Stimulated activated CD4-positive, alpha-beta T cell treated with anti-CD3 and anti-CD28 coated beads, TNF-alpha, amount 100 ng/mL, for 1 hour (primary cell): ENCODE measurements at places on chromosomes 4 and X.

- no peak for DNase-seq
Observed at GRCh38 chr4:7873881-7874280, 65.8 kb downstream of the AFAP1 start.

DNA sequence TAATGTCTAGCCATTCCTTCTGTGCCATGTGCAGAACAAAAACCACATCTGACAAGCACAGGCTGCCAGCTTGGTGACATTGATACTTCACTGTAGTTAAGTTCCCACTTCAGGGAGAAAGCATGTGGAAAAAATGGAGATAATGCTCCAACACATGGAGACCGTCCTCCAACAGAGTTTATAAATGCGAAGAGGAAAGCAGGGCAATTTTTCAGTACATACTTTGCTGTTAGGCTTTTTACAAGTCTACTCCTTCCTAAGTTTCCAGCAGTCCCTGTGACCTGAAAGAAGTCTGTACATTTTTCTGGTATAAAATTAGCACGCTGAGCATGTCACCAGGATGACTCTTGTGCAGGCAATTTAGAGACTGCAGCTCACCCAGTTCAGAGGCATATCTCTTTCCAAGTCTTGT lies 766.9 kb upstream of the IGFBP7 start:
- no peak for DNase-seq

DNA sequence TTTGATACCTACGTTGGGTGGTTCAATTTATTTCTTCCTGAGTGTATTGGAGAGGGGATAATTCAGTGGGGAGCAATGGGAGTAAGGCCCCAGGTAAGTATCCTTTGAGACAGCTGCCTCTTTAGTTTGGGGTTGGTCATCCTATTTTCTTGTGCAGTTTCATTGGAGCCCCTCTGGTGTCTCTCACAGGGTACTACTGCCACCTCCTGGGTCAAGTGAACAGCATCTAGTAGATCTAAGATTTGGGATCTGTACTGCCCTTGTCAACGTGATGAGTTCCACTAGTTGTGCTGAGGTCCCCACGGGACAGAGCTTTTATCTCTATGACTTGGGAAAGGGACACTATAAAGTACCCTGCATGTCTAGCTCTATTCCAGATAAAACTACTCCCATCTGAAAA lies 80.6 kb downstream of the PBDC1 start:
- peak; percentile 5 for DNase-seq

GRCh38 chr4:94290245-94290644 lies 52.4 kb downstream of the HPGDS start:
- DNase-seq: no peak

DNA sequence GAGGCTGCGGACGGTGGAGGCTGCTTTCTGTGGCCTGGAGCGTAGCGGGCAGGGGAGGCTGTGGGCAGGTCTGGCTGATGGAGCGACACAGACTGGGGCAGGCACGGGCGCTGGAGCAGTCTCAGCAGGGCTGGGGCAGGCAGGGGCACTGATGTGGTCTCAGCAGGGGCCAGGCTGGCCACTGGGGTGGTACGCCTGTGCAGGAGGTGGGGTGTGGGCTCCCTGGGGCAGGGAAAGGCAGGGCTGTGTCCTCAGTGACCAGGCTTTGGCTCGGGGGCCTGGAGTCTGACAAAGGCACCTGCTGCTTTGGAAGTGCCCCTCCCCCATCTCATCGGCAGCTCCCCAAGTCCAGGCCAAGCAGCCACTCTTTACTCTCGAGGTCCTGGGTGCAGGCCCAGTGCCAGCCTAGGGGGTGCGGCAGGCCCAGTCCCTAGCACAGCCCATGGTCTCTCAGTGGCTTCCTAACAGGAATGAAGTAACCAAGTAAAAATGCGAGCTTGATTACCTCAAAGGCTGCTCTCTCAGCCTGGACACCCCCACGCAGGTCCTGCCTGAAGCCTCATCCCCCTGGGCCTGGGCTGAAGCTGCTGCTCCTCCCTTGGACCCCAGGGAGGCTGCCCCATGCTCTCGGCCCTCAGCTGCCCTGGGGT lies 55.5 kb downstream of the ADRA2C start:
- DNase-seq: no peak

- DNase-seq: no peak
Observed at GRCh38 chr4:91840359-91840758, 463.4 kb upstream of the GRID2 start.

- DNase-seq: peak; percentile 13
Observed at GRCh38 chr4:37891260-37892159, 626 bp downstream of the TBC1D1 start.

- no peak for DNase-seq
Observed at GRCh38 chr4:5399790-5400421, 308.5 kb downstream of the EVC2 start.

- DNase-seq: no peak
Observed at GRCh38 chrX:148159796-148160195, 178.7 kb downstream of the FMR1NB start.

DNA sequence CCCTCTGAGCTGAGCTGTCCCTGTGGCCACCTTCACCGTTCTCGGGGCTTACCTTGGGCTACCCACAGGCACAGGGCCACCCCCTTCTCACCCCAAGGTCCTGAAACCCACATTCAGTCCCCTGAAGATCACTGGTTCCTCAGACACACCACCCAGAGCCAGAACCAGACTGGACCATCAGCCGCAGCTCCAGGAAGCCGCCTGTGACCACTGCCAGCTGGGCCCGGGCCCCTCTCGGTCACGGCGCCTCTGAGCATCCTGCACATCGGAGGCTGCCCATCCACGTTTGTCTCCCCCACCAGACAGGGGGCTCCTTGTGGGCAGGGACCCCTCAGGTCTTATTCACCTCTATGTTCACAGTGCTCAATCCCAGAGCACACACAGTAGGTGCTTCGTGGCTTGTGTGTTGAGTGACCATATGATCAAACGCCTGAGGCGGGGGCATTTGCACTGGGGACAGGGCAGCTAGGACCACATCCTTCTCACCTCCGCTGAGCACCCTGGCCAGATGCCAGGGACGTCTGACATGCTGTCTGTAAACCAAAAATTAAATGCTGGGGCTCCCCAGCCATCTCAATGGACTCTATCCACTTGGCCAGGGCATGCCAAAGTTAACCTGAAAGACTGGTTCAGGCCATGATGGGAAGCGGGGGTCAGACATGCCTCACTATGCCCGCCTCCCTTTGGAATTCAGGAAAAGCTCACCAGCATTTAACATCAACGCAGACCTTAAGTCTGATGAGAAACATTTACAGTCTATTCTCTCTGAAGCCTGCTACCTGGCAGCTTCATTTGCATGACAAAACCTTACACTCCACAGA lies 109.4 kb upstream of the AFAP1 start:
- DNase-seq: no peak

DNA sequence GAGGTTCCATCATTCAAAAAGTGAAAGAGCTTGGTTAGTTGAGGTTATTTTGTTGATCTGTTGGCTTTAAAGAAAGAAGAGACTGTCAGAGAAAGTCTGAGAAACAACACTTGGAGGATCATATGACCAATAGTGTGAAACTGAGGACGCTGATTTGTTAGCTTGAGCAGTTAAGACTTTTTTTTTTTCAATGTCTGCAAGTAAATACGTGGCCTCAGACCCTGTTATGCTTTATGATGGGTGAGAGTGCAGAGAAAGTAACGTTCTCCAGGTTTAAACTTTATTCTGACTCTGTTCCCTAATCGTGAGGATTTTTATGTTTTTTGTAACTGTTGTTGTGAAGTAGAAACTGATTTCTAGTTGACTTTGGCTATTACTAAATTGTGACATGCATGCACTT lies 45.9 kb downstream of the GAB1 start:
- DNase-seq: no peak

DNA sequence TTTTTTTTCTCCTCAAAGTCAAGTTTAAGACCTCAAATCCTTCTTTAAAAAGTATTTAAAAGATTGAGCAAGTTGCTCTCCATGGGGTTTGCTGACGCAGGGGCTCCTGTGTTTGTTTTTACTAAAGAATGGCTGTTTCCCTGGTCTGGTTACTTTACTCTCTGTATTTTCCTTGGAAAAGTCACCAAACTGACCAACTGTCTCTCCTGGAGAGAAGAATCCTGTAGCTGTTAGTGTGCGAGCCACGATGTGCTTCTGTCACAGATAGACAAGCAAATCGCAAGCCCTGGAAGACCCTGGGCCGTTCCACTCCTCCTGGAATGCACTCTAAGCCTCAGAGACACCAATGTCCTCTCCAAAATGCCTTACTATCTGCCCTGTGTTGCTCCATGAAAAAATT lies 212.1 kb downstream of the CHIC2 start:
- DNase-seq: no peak

DNA sequence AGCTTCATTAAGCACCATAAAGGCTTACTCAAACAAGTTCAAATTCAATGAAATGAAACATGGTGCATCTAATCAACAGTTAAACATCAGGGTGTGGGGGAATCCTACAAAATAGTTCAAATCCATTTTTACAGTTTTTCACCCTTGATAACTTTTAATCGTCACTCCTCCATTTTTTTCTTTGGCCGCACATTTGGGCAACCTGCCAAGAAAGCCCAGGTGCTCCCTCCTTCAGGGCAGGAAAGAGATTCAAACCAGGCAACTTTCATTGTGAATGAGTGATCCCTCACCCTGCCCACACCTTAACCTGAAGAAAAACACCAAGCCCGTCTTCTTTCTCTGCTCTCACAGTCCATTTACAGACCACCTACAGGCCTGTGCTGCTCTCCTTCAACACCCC lies 24.9 kb downstream of the TRIM61 start:
- DNase-seq: no peak

- no peak for DNase-seq
Observed at GRCh38 chrX:129000018-129000417, 523.3 kb downstream of the SMARCA1 start.

- DNase-seq: no peak
Observed at GRCh38 chrX:14618177-14618965, 89.0 kb downstream of the GLRA2 start.

DNA sequence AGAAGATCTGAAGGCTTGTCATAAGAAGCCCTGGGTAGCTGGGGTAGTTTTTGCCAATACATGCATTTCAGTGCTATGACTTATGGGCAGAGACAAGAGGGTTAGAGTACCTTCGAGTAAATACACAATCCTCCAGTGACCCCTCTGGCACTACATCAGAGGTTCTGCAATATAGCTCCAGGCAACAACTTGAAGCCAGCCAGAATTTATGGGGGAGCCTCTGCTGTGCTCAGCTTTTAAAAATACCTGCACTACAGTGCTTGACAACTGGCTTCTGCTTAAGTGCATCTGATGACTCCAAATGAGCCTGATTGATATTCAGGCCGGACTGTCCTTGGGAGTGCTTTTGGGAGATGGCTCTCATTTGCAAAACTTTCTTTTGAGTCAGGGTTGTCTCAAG lies 44.9 kb upstream of the SMAD1 start:
- no peak for DNase-seq

GRCh38 chrX:67780694-67781109 lies 236.9 kb downstream of the AR start:
- DNase-seq: no peak

- no peak for DNase-seq
Observed at GRCh38 chr4:153228512-153229140, 24.4 kb downstream of the TRIM2 start.

GRCh38 chr4:118395057-118395644 lies 42.3 kb upstream of the PRSS12 start:
- no peak for DNase-seq

GRCh38 chr4:185880571-185880970 lies 68.6 kb upstream of the SORBS2 start:
- DNase-seq: no peak

DNA sequence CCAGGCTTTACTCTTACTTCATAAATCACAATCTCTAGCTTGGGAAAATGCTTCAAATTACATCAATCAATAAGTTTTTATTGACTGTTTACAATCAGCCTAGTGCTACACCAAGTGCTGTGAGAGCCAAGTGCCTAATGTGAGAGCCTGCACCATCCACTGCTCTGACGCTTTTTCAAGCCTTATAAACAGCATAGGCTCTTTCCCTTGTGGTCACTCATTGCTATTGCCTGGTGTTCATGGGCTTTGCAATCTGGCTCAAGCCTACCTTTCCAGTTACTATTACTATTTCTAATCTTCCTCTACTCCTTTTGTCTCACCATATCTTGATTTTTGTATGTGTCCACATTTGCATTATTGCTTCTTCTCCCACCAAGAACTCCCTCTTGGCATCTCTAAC lies 77.0 kb downstream of the REELD1 start:
- no peak for DNase-seq

DNA sequence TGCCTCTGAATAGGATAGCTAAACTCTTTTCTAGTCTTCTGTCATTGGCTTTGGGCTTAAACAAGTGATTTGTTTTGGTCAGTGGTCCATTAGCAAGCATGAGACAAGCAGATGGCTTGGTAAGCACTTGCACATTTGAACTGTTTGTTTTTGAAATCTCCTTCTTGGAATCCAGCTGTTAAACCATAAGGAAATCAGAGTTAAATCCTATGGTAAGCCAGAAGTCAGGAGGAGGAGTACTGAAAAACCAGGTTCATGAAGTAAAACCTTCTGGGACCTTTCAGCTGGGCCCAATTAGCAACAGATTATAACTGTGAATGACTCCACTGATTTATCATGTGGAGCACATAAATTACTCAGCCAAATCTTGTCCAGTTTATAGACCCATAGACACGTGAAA lies 1042.5 kb upstream of the PABPC4L start:
- no peak for DNase-seq

DNA sequence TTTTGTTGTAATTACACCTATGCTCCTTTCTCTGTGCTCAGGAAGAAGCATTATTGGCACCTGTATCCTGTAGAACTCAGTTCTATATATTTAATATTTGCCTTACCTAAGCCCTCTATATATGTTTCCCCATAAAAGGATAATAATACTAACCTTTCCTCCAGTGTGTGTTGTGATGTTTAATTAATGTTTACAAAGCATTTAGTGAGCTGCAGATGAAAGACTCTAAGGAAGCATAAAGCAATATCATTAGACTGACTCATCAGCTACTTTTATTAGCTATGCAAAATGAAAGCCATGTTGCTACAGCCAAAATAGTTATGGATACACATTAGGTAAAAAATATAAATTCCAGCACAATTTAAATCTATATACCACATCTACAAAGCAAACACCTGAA lies 93.6 kb upstream of the PTPN13 start:
- DNase-seq: no peak

- no peak for DNase-seq
Observed at GRCh38 chrX:3516051-3516541, 169.6 kb upstream of the MXRA5 start.

DNA sequence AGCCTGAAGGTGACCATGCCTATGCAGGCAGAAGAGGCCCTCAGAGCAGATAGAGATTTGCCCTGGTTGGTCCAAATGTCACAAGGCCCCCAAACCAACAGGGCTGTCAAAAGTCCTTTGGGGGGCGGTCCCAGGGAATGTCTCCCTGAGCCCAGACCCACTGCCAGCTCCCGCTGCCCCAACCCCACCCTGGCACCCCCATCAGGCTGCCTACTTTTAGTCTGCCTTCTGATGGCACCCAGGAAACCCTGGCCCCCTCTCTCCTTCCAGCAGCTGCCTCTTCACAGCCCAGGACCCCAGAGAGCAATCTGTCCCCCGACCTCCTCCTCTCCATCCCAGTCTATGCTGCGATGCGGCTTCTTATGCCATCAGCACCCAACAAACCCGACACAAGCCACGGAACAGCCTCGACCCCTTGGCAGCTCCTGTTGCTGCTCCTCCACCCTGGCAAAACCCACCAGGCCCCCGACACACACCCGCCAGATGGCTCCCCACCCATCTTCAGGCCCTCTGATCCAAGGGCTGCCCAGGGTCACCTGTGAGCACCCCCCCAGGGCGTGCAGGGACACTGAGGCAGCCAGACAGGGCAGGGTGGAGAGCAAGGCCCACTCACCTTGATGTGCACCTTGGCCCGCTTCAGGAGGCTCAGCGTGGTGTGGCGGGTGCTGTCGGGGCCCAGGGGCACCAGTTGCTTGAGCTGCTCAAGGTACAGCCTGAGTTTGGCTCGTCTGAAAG lies 9.9 kb downstream of the MXD4 start:
- no peak for DNase-seq
